ENCODE measurements at places on chromosomes 7 and 10.

- peak; percentile 31 for DNase-seq
Measured at GRCh38 chr10:79904671-79905321, 44.1 kb downstream of the SFTPD start.

DNA sequence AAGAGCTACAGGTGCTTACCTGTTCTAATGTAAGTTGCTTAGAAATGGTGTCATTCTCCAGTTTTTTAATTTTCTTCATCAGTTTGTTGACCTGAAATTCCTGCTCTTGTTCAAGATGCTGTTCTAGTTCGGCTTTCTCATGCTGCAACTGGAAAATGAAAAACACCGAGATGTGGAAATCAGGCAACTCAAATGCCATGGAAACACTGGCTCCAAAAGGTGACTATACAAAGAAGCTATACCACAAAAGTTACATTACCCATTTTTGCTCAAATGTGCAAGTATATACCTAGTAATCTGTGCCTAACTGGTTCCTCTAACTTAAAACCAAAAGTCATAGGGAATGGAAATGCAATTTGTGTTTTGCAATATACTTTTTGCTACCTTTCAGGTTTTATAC lies 73.8 kb downstream of the CCDC6 start:
- no peak for DNase-seq

DNA sequence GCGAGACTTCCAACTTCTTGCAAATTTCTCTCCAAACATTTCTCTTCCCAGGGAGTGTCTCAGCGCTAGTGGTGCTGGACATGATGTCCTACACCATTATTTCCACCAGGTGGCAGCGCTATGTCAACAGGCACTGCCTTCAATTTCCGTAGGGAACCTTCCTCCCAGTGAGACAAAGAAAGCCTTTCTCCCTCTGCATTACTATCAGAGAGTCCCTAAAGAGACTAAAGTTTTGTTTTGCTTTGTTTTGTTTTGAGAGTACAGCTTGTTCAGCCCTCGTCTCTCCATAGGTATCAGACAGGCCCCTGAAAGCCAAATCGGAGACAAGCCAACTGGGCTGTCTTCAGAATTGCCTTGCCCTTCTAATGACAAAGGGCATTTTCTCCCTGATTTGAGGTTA lies 44.2 kb upstream of the GGCT start:
- DNase-seq = peak; percentile 21

GRCh38 chr7:116337018-116337417 lies 126.7 kb downstream of the TES start:
- DNase-seq = no peak

DNA sequence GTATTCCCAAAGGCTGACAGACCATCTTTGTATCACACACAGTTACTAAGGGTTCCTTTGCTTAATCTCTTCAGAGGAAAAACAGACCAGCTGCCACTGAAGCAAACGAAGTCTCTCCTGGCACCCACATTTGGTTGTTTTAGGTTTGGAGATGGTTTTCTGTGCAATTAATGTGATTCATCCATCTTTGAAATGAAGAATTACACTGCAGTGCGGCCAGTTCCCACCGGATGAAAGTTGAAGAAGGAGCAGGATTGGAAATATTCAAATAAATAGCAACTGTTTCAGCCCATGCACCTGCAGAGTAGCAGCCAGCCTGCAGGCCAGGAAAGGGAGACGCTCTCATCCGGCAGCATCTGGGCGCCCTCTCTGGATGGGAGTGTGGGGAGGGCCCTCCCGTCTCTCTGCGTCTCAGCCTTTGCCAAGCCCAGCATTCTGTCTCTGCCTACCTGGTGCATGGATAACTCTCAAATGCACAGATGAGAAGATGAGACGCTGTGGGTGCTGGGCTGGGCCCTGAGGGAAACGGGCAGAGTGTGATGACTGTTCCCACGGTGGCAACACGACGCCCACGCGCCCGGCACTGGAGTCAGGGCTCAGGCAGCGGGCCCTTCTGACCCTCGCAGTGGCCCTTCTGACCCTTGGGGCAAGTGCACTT lies 214.0 kb downstream of the PTPRN2 start:
- DNase-seq = no peak

Measured in CD4-positive, alpha-beta T cell treated with Interleukin-6 at 100 ng/mL for 8 hours (primary cell).